Hepatic stellate cell (primary cell): ENCODE measurements at places on chromosomes 5 and 9.

GRCh38 chr9:70868041-70868440, 253.4 kb downstream of the TRPM3 start:
- DNase-seq = no peak

DNA sequence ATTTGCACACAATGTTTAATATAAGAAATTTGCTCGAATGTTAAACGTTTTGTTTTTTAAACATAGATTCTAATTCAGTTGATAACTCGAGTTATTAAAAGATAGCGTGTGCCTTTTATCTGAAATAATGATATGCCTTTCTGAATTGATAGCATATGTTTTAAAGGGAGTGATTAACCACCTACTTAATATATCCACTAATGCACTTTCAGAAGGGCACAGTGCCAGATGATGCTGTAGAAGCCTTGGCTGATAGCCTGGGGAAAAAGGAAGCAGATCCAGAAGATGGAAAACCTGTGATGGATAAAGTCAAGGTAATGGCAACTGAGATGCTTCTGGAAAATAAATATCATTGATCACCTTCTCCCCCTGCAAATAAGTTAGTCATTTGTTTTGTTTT, 53.9 kb downstream of the ERAP1 start:
- DNase-seq = no peak

- no peak for DNase-seq
These were observed 18.3 kb upstream of the OSMR start for GRCh38 chr5:38827525-38827924.

- DNase-seq = no peak
These were observed 47.2 kb downstream of the AOPEP start for GRCh38 chr9:94773655-94774054.
